ENCODE measurements at places on chromosomes 3 and 15.

DNA sequence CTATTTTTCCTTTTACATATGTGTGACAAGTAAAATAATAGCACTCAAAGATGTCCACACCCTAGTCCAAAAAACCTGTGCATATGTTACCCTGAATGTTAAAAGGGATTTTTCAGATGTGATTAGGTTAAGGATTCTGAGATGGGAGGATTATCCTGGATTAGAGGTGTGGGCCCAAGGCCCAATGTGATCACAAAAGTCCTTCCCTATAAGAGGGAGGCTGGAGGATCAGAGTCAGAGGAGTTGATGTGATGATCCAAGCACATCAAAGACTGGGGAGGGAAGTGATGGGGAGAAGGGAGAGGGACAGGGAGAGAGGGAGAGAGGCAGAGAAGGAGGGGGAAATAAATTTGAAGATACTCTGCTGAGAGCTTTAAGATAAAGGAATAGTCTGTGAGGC lies 512.6 kb downstream of the PLOD2 start:
- no peak for DNase-seq

- no peak for DNase-seq
Observed at GRCh38 chr3:13080591-13080990, 7.4 kb upstream of the IQSEC1 start.

- no peak for DNase-seq
Observed at GRCh38 chr15:39281094-39281493, 299.8 kb upstream of the THBS1 start.

GRCh38 chr3:181698263-181698954 lies 13.3 kb upstream of the SOX2 start:
- no peak for DNase-seq

GRCh38 chr15:32908872-32909271 lies 191.1 kb downstream of the GREM1 start:
- DNase-seq, result no peak

DNA sequence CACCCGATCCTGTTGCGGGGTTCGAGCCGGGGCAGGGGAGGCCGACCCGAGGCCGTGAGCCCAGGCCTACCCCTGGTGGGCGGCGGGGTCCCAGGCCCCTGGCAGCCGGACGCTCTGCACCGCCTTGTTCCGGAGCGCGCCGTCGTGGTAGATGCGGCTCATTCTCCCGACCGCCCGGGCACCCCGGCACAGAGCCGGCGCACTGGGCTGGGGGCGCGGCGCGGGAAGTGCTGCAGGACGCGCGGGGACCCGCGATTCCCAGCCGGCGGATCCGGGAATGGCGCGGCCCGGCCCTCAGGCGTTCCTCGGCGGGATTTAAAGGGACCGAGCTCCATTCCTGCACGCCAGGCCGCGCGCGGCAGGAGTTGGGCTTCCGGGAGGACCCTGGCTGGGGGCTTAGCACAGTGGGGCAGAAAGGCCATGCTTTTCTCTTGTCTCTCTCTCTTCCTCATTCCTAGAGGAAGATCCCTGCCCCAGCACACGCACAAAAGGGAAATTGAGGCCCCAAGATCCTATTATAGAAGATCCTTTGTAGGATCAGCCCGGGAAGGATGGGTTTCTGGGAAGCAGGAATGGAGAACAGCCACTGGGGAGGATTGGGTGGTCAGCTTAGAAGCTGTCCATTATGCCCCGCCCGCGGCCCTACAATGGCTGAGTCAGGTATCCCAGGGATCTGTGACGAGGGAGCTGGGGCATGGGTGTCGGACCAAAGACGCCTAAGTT lies at the start of gene ARPIN:
Gene ARPIN (minus strand): TSS at position 279 of the 723 bp plus-strand sequence. CDS start 117 bp downstream, at position 162.
- no peak for DNase-seq

DNA sequence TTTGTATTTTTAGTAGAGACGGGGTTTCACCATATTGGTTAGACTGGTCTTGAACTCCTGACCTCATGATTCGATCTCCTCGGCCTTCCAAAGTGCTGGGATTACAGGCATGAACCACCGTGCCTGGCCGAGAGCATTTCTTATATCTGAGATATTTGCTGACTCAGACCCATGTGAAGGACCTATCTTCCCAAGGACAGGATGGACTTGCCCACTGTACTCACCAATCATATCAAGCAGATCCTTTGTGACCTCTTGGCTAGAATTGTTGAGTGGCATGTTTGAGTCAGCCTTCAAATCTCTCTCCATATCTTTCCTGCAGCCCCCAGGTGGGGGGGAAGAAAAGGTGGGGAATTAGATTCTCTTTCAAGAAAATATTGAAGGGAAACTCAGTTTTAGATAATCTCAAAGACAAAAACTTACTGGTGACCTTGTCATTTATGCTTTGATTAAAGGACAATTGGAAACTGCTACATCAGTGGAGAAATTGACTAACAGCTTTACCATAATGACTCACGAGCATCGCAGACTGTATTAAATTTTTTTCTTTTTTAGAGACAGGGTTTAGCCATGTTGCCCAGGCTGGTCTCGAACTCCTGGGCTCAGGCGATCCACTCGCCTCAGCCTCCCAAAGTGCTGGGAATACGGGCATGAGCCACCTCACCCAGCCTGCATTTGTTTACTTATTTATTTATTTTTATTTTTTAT lies 3.1 kb downstream of the C3orf62 start:
- no peak for DNase-seq

DNA sequence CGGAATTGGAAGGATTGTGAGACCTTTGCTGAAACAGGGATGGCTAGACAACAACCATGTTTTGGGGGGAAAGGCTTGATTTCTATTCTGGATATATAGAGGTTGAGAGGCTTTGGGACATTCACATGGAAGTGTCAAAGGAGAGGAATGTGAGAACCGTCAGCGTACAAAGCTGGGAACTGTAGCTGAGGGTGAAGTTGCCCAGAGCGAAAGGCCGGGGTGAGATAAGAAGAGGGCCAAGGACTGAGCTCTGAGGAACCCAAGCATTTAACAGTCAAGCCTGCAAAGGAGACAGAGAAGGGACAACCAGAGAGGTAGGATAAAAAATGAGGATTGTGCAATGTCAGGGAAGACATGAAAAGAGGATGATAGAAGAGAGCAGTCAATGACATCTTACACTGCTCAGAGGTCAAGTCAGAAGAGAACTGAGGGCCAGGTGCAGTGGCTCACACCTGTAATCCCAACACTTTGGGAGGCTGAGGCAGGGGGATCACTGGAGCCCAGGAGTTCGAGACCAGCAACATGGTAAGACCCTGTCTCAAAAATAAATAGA lies 41.5 kb upstream of the RAF1 start:
- DNase-seq, result no peak

DNA sequence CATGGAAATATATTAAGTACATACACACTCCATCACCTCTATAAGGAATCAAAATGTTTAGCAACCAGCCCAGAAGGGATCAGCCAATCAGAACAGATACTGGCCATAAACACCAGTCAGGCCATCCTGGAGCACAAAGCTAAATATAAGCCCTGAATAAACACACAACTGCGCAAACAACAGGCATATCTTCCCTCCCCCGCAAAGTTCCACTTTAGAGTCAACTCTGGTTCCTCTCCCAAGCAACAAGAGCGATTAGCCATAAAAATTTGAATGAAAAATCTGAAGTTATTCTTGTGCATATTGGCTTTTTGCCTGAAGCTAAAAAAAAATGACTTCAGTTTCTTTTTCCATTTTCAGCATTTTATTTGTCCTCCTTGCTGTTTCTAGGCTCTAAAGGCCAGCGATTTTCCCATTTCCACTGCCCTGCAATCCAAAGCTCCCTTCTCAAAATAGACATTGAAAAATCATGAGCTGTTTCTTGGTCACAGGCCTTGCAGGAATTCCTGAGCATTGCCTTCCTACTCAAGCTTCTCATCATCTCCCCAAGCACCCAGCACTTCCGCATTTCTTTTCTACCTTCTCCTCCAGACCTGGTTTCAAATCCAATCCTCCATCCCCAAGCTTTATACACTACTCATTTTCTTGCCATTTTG lies 247.9 kb downstream of the ZMAT3 start:
- no peak for DNase-seq

GRCh38 chr15:100073982-100074381 lies 267.8 kb downstream of the ADAMTS17 start:
- no peak for DNase-seq

- DNase-seq, result no peak
Observed at GRCh38 chr15:58520464-58520863, 88.7 kb downstream of the LIPC start.

DNA sequence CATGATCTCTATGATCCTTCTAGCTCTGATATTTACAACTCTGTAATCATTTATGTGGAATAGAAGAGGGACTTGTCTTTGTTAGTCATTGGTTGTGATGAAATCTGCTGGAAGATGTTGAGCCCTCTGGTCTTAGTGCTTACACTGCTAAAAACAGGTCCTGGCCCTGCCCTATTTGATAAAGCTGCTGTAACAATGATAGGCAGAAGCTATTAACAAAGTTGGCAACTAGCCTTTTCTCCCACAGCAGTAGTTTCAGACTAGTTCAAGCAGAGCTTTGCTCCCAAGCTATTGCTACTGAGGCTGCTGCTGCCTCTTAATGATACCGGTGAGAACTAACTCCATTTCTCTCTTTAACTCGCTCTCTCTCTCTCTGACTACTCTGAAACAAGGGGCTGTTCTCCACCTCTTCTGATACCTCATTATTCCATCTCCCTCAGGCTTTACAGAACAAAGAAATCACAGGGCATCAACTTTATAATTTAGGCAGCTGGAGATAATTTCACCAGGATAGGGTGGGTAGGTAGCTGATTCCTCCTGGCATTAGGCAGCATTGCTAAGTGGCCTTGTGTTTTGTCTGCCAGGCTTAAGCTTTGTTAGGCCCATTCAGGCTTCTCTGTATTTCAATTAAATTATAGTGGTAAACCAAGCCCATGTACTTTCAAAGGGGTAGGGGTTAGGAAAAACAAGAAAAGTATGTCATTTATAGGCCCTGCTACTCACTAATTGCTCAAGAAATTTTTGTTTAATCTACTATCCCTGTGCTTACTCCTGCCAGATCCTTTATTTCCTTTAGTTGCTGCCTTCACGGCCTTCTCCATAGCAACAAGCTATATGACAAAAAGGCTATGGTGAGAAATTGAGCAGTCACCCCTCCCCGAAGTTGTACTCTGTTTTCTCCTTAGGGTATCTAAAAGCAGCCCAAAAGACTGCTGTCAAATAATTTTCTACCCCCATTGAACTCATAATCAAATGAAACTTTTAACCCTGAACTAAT lies 139.6 kb downstream of the RBPMS2 start:
- no peak for DNase-seq

GRCh38 chr3:172106037-172106954 lies 66.9 kb downstream of the FNDC3B start:
- no peak for DNase-seq

- DNase-seq, result no peak
Observed at GRCh38 chr3:107643038-107643883, 120.5 kb downstream of the BBX start.

DNA sequence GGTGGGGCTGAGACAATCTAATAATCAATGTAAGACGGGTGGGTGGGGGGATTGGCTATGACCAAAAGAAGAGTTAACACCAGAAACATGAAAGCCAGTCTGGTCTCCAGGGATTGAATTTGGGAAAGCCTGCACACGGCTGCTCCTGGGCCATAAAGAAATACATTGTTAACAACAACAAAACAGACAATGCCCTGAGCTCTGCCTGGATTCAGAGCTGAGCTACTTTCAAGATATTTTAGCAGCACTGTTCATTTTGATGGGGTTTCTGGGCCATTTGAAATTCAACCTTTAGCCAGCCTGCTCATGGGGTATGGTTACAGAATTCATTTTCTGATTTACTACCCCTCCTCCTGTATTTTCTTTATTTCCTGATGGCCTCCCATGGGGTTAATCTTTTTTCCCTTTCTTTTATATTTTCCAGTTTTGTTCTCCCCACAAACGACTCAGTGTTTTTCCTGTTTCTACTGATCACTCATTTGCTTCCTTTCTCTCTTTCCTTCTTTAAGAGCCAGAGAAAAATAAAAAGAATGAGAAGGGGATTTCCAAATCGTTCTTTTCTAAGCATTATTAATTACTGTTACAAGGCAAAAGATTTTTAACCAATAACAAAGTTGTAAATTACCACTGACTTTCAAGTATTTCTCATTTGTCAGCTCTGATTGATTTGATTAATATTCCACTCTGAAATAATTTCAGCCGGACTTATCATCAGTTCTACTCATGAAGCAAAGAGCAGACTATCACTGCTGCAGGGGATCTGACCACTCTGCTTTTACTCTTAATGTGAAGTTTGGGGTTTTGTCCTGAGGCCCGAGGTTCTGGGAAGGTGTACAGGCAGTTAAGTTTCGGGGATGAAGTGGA lies 19.6 kb downstream of the NR2F2 start:
- no peak for DNase-seq

DNA sequence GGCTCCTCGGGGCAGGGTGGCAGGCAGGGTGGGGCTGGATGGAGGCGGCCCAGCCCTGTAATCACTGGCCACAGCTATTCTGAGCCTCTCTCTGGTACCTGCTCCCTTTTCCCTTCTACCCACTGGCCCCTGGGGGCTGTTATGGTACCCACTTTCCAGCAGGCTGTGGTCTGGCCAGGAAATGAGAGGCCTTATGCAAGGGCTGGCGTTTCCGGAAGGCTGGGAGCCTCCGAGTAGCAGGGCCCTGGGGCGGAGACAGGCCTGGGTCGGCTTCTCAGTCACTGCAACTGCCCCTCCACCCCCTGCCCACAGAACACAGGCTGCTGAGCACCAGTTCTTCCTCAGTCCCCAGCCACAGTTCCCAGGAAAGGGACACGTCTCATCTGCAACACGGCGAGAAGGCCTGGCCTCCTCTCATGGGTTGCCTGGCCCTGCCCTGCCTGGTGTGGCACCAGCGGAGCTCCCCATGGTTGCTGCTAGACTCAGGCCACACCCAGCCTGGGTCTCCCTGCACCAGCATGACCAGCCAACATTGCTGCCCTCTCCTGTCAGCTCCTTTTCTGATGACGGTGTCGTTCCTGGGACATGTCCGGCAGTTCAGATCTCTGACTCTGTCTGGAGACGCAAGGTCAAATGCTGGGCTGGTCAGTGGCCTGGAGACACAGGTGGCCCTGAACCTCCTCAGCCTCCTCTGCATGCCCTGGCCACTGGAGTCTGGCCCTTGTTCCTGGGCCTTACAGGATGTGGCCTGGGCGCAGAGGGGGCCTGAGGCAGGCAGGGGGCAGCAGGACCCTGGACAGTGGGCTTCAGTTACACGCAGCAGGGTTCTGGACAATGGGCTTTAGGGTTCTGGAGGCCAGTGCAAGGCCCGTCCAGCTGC lies 6.5 kb downstream of the CHST13 start:
- DNase-seq, result no peak

- no peak for DNase-seq
Observed at GRCh38 chr3:109413049-109413448, 75.7 kb upstream of the DPPA4 start.

DNA sequence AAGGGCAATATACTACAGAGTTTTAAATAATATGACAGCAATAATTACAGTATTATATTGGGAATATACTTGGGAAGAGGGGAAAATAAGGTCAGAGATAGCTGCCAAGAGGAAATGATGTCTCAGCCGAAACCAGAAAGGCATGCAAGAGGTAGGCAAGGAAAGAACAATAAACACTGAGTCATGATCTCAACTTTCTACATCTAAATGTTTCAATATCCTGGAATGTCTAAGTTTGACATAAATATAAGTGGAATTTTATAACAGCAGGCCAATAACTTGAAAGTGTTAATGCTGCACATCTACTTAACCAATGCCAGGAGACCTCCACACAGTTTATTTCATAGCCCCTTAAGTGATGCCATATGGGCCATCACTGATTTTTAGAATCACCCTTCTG lies 99.8 kb upstream of the CPNE4 start:
- no peak for DNase-seq
